ENCODE measurements at places on chromosomes 11 and 22.

GRCh38 chr11:68965901-68966853 is 14.6 kb downstream of the MRGPRD start:
- no peak for DNase-seq

GRCh38 chr22:35023692-35024363 is 42.1 kb upstream of the ISX start:
- DNase-seq = no peak

- DNase-seq = no peak
Observed at GRCh38 chr11:77085652-77086051, 17.0 kb upstream of the OMP start.

- no peak for DNase-seq
Observed at GRCh38 chr22:30422481-30423300, 2.9 kb upstream of the MTFP1 start.

- no peak for DNase-seq
Observed at GRCh38 chr11:100459811-100460210, 227.3 kb upstream of the ARHGAP42 start.

DNA sequence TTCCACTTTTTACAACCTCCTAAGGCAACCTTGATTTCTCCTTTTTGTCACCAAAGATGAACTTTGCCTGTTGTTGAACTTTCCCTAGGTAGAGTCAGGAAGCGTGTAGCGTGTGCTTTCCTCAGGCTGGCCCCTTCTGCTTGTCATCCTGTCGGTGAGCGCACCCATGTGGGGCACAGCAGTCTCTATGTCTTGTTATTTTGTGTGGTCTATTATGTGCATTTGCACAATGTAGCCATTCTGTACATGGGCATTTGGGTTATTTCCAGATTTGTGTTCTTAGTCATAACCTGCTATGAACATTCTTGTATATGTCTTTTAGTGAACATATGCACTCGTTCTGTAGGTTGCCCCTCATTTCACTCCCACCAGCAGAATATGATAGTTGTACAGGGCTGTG is 34.9 kb downstream of the CABIN1 start:
- DNase-seq = no peak

GRCh38 chr11:118002541-118003423 is 16.6 kb downstream of the IL10RA start:
- no peak for DNase-seq

DNA sequence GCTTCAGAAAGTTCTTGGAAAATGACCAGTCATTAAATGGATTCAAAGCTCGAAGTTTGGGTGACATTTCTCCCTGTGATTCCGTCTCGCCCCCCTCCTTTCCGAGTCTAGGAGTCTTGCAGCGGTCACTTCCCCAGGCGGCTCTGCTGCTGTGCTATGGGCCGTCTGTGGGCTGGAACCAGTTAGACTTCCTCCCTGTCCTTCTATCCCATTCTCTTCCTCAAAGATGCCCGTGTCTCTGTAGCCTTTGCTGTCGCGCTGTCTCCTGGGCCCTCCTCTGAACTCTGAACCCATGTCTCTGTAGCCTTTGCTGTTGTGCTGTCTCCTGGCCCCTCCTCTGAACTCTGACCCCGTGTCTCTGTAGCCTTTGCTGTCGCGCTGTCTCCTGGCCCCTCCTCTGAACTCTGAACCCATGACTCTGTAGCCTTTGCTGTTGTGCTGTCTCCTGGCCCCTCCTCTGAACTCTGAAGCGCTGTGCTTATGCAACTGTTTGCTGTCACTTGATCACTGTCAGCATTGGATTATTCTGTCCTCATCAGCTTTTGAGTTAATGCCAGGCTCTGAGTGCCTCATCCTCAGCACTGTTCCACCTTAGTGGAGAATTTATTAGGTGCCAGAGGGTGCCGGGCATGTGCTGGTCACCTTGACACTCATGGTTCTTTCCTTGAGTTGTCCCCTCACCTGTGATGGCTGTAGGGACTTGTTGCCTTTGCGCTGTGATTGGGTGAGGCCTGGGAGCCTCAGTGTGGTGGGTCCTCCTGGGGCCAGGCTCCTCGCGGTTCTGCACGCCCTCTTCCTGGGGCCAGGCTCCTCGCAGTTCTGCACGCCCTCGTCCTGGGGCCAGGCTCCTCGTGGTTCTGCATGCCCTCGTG is 173.3 kb downstream of the TBC1D22A start:
- no peak for DNase-seq
